Colonic mucosa (tissue), 4 donors: ENCODE measurements at places on chromosomes 7 and 10.
A peak's percentile ranks its signal among the peaks of the same experiment; 100 is the strongest.

DNA sequence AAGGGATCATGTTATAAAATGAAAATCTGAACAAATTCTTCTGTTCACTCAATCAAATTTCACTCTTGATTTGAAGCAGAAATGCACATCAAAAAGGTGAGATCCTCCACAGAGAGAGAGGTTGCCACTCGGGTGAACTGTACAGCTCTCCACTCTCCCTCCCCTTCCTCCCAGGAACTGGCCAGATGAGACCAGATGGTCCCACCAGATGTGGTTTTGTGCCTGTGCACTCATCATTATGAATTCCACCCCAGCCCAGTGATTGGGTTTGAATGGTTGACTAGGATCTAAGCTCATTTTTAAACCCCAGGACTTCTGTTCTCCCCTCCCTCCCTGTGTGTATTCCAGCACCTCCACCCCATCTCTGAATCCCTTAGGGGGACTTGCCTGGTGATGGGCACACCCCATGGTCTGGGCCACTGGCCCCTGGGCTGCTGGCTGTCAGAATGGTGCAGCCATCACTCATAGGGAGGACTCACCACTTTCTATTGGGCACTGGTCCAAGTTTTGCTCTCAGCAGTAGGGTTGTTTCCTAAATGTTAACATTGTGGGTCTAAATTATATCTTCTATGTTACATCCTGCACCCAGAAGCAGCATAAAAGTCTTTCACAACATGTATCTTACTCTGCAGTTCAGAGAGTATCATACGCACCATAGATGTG is 393.1 kb downstream of the TNS3 start:
- no peak for DNase-seq
- H3K4me1 ChIP-seq = peaks cover 14% of the 10 kb centered on the region
- H3K27me3 ChIP-seq = no peaks in the 10 kb centered on the region
- no peak overlapping the region for H3K27ac ChIP-seq
- H3K4me3 ChIP-seq = no peak overlapping the region

DNA sequence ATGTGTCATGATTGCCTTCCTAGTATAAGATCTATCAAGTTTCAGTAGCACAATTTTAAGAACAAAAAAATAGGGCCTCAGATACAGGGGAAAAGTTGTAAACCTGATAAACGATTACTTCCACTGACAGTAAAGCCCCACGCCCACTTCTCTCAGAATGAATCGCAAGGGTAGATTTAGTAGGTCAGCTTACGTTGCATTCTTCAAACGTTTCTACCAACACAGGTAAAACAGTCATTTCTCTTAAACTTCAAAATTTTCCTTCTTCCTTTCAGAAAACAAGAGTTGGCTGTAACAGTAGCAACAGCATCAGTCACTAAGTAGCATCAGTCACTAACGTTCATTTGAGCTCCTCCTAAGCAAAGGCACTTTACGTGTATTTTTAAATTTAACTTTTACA is 221.5 kb downstream of the ADAM12 start:
- no peak overlapping the region for H3K4me3 ChIP-seq
- no peaks in the 10 kb centered on the region for H3K36me3 ChIP-seq
- no peaks in the 10 kb centered on the region for H3K27me3 ChIP-seq
- DNase-seq = no peak

GRCh38 chr7:106283831-106284713 is 711 bp downstream of the NAMPT start:
- peak overlapping the region; percentile 68 for H3K4me3 ChIP-seq
- H3K36me3 ChIP-seq = no peaks in the 10 kb centered on the region
- peak; percentile 66 for DNase-seq

GRCh38 chr7:41063116-41063515 is 639.8 kb downstream of the INHBA start:
- no peak for DNase-seq
- no peaks in the 10 kb centered on the region for H3K27me3 ChIP-seq
- no peaks in the 10 kb centered on the region for H3K36me3 ChIP-seq
- H3K4me1 ChIP-seq = no peaks in the 10 kb centered on the region
- no peak overlapping the region for H3K27ac ChIP-seq

DNA sequence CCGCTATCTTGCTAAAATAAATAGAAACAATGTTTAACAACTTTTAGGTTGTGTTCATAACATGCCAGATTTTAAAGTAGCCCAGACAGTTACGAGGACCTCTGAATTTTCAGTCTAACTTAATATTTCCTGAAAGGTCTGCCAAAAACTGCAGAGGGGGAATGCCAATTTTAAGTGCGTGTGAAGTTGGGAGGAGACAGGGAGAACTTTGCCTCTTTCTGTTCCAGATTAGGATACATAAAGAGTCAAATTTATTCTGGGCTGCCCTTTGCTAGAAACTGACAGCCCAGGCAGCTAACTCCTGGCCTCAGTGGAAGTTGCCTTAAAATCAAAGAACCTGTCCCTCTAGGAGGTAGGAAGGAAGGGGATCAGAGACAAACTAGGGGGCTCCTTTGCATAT is 52.3 kb upstream of the PIP4K2A start:
- no peaks in the 10 kb centered on the region for H3K27me3 ChIP-seq
- no peak for DNase-seq
- H3K4me3 ChIP-seq = no peak overlapping the region
- H3K27ac ChIP-seq = no peak overlapping the region
- H3K4me1 ChIP-seq = no peaks in the 10 kb centered on the region

DNA sequence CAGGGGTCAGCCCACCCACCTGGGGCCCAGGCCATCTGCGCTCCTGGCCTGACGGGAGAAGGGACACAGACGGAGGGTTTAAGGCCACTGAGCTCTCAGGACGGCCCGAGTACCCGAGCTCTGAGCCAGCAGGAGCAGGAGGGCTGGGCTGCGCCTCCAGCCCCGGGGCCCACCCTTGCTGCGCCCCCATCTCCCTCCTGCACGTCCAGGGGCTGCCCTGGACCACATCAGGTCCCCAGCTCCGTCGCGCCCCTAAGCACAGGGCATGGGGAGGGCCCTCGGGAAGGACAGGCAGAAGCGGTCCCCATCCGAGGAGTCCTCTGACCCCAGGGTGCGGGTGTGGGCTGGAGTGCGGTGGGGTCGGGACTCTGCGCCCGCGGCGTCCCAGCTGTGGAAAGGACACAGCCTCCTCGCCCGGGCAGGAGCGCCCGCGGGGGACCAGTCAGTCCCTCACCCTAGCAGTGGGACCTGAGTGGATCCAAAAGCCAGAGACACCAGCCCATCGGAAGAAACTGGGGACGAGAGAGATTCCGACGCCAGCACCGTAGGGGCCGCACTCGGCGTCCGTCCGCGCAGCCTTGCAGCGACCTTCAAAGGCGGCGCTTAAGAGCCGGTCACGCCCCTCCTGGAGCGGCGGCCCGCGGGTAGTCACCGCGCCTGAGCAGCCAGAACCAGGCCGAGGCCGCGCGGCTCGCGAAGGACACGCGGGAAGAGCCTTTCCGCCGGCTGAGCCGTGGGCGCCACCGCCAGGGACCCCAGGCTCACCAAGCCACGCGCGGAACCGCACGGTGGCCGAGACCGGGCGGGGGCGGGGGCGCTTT is 15.9 kb downstream of the CAMK2B start:
- H3K4me1 ChIP-seq = peaks cover 3% of the 10 kb centered on the region
- DNase-seq = peak; percentile 38
- H3K4me3 ChIP-seq = peak overlapping the region; percentile 32
- H3K36me3 ChIP-seq = no peaks in the 10 kb centered on the region
- H3K27me3 ChIP-seq = no peaks in the 10 kb centered on the region

DNA sequence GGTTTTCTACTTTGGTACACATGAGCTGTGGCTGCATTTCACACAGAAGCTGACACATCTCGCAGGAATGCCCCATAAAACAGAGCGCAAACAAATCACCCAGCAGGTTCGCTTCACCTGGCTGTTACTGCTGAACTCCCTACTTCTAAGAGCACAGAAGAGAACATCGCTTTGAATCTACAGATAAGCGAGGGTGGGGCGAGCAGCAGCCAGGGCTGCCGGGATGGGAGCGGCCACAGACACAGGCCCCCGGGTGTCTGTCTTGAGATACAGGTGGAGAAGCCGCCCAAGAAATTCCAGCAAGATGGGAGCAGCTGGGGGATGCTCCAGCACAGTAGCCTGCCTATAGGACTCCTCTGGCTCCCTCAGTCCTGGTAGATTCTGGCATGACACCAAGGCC is 27.4 kb downstream of the OGDHL start:
- H3K27me3 ChIP-seq = no peaks in the 10 kb centered on the region
- H3K27ac ChIP-seq = no peak overlapping the region
- no peaks in the 10 kb centered on the region for H3K36me3 ChIP-seq
- H3K4me1 ChIP-seq = no peaks in the 10 kb centered on the region
- peak; percentile 62 for DNase-seq
- H3K4me3 ChIP-seq = no peak overlapping the region

DNA sequence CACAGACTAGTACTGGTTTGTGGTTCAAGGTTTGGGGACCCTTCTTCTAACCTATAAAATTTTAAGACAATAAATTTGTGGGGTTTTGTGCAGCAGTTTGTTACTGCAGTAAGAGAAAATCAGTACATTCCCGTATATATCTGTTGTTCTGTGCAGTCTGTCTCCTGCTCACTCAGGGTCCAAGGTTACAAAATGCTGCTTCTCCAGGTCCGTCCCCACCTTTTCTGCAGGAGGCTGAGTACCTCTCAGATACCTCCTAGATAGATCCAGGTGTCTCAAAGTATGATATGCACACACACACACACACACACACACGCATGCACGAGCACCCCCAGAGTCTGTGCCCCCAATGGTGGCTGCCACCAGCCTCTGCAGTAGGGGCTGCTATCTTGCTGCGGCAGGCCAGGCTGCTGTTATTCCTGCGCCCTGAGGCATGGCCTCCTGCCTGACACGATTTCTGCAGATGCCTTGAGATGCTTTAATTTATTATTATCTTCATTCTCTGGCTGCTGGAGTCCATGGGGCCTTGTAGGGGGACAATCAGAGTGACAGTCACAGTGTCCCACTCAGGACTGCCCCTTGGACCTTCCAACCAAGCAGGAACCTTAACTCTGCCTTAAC is 25.2 kb upstream of the ASL start:
- H3K36me3 ChIP-seq = no peaks in the 10 kb centered on the region
- H3K27me3 ChIP-seq = no peaks in the 10 kb centered on the region
- H3K4me1 ChIP-seq = no peaks in the 10 kb centered on the region
- H3K4me3 ChIP-seq = no peak overlapping the region

DNA sequence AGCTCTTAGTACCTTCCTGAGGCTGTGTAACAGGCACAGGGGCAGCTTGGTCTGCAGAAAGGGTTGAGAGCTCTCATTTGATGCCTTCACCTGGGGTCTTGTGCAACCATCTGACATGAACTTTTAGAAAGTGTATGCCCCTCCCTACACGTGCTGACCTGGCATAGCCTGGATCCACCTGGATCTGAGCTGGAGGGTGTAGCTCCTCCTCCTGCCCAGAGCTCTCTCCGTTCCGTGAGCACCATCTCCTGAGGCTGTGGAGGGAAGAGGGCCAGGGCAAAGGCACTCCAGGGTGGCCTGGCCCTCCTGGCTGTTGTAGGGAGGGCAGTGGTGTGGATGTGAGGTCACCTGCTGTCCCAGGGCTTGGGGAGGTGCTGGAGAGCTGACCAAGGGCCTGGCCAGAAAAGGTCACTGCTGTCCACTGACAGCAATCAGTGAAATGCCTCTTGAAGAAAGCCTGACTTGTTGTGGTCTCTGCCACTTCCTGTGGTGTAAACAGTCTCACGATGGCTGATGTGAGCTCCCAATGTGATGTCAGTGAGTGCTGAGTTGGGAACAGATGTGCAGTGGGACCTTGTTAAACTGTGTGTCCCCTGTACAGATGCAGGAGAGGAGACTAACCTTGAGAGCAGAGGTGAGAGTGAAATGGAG is 23.0 kb downstream of the AMZ1 start:
- no peaks in the 10 kb centered on the region for H3K4me1 ChIP-seq
- H3K27ac ChIP-seq = no peak overlapping the region
- no peak overlapping the region for H3K4me3 ChIP-seq
- DNase-seq = no peak

GRCh38 chr10:99522470-99523250 is 10.1 kb upstream of the NKX2-3 start:
- peaks cover 8% of the 10 kb centered on the region for H3K4me1 ChIP-seq
- H3K4me3 ChIP-seq = peak overlapping the region; percentile 5
- H3K27ac ChIP-seq = peak overlapping the region; percentile 66
- no peaks in the 10 kb centered on the region for H3K36me3 ChIP-seq
- DNase-seq = peak; percentile 30

- no peaks in the 10 kb centered on the region for H3K27me3 ChIP-seq
- DNase-seq = peak; percentile 59
- no peak overlapping the region for H3K4me3 ChIP-seq
- H3K4me1 ChIP-seq = no peaks in the 10 kb centered on the region
- no peaks in the 10 kb centered on the region for H3K36me3 ChIP-seq
These were observed 151.0 kb downstream of the CHN2 start for GRCh38 chr7:29345590-29345989.
